ENCODE measurements at places on chromosomes 2 and 18. TPM values are rescaled to one million over a fixed set of nuclear protein-coding genes. Genes with fewer than 3 reads are reported as not detected.

- ATAC-seq: no peak
These were observed 6.9 kb upstream of the ZEB2 start for GRCh38 chr2:144526831-144527230.

- no peak for ATAC-seq
These were observed 210.8 kb downstream of the DYSF start for GRCh38 chr2:71664161-71664560.

Gene NEU2
- total RNA-seq: not detected

Gene MRPL30
- 29.8 TPM for total RNA-seq

Gene SKA1
- not detected for total RNA-seq
